ENCODE measurements at places on chromosomes 5 and 9. TPM values are rescaled to one million over a fixed set of nuclear protein-coding genes. Genes with fewer than 3 reads are reported as not detected.

The SREK1 gene
- total RNA-seq, result 61.3 TPM

The PHF24 gene
- total RNA-seq, result 0.09 TPM

The HCN1 gene
- total RNA-seq, result not detected

The SLC6A7 gene
- not detected for total RNA-seq

The LOX gene
- 0.04 TPM for total RNA-seq

The ARPC5L gene
- total RNA-seq, result 51.9 TPM

The TYRP1 gene
- total RNA-seq, result not detected

The CDO1 gene
- 0.16 TPM for total RNA-seq

The SEMA6A gene
- total RNA-seq, result not detected

The TICAM2 gene
- 0.87 TPM for total RNA-seq

The NMUR2 gene
- not detected for total RNA-seq

The TNC gene
- 0.11 TPM for total RNA-seq

The MEIKIN gene
- total RNA-seq, result not detected

The IFNA21 gene
- total RNA-seq, result not detected

The PPIC gene
- total RNA-seq, result not detected

The IL17B gene
- not detected for total RNA-seq

The GPR107 gene
- total RNA-seq, result 19.7 TPM

The KLHL3 gene
- 10.8 TPM for total RNA-seq

The BTNL9 gene
- 0.21 TPM for total RNA-seq

The TXNDC15 gene
- total RNA-seq, result 29.1 TPM

The BSPRY gene
- 5.7 TPM for total RNA-seq

The PCDHB4 gene
- not detected for total RNA-seq

The PURA gene
- total RNA-seq, result 9.5 TPM

The OR1L4 gene
- not detected for total RNA-seq

The MTMR12 gene
- 21.6 TPM for total RNA-seq

The MARVELD2 gene
- total RNA-seq, result 0.58 TPM
